Fibroblast of mammary gland (primary cell): ENCODE measurements at places on chromosomes 2 and 18.

- no peak for DNase-seq
Measured at GRCh38 chr2:235876099-235876679, 292.0 kb downstream of the GBX2 start.

GRCh38 chr18:62751341-62751821, 36.0 kb downstream of the PHLPP1 start:
- no peak for DNase-seq

DNA sequence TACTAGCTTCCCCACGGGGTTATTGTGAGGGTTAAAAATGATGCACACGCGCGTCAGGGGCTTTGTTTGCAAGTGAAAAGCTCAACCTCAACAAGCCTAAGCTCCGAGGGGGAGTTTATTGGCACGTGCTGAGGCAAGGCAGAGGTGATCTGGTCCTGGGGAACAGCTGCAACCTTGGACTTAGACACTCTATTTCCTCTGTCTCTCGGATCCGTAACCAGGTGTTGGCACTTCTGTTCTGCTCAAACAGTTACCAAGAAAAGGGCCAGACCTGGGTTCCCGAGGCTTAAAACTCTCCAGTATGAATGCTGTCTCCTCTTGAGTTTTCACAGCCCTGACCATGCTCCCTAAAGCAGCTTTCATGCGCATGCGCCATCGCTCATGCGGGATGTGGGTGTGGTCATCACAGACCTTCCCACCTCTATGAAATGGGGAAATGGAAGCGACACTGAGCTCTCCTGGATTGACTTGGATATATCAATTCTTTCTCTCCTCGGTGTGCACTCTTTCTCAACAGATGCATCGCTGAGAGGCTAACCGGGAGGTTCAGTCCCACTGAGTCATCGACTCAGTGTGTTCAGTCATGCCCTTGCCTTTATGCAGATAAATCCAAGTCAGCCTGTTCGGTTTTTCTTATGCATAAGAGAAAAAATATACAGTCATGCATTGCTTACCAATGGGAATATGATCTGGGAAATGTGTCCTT, 19.9 kb upstream of the RAB31 start:
- peak; percentile 69 for DNase-seq

GRCh38 chr18:8841781-8842485, 136.6 kb downstream of the MTCL1 start:
- DNase-seq: no peak

DNA sequence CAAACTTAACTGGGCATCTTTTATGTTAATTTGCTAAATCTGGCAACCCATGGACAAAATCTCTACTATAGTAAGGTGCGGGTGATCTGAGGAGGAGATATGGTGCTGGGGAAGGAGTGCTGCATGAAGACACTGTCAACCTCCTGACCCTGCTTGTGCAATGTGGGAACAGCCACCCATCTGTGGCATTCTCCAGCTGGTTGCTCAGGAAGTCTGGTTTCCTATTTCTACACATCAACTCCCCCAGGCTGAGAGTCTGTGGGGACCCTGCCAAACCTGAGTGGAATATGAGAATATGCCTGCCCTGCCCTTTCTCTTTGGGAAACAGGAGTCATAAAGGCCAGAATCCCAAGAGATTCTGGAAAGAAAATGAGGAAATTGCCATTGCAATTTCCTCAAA, 60.1 kb upstream of the PAX3 start:
- no peak for DNase-seq

DNA sequence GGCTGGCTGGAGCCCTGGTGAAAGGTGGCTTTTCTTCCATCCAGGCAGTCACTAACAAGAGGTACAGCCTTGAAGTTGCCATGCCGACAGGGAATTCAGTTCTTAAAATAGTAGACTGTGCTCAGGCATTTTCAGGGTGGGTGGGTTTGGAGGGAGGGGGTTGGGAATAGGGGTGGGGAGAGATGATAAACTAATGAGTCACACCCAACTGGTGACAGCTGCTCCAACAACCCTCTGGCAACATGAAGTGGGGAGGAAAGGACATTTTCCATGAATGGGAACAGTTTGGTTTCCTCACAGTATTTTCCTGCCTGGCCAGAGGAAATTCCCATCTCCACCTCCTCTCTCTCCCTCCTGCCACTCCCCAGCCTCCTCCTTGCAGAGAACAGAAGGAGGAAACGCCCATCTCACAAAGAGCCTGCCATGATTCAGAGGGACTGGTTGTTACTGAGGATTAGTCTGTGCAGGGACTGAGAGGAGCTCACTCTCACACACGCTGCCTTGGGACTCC, 113.0 kb upstream of the SLC1A4 start:
- DNase-seq: peak; percentile 83

- DNase-seq: peak; percentile 17
Measured at GRCh38 chr2:7119132-7119835, 202.1 kb downstream of the RNF144A start.
